ENCODE measurements at places on chromosomes 4 and X.

DNA sequence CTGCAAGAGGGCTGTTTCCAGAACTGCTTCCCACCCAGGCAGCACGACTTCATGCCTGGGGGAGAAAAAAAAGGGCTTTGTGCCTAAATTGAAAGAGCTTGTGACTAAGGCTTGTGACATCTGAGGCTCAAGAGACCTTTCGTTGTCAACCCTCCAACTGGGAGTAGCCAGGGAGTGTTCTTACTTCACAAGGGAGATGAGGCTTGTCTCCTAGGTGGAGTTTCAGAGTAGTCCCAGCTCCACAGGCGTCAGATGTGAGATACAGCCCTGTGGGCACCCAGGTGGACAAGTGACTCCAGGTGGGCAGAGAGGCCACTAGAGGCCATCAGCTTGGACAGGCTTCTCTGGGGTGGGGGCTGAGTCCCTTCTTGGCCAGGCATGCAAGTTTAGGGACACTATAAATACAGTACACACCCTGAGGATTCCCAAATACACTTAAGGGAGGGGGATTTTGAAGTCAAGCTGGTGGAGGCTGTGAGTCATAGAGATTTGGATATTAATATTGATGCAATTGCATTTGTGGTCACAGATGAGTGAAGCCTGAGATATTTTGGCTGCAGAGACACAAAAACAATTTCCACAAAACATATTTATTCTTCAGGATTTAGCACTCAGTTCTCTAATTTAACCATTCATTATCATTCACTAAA is 40.1 kb upstream of the SETD7 start:
- DNase-seq = no peak

DNA sequence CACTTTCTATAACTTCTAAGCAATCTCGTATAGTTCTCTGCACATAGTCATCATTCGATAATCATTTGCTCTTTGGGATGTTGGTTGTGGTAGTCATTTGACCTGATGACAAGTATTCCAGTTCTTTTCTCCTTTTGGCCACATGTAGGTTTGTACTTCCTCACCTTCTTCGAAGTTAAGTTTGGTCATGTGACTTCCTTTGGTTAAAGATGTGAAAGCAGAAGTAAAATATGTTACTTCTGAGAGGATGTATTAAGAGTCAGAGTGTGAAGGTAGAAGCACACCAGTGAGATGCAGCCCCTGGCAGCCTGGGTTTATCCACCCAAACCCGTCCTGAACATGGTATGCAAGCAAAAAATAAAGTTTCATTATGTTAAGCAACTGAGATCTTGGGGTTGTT is 48.9 kb upstream of the ZNF518B start:
- DNase-seq = no peak

DNA sequence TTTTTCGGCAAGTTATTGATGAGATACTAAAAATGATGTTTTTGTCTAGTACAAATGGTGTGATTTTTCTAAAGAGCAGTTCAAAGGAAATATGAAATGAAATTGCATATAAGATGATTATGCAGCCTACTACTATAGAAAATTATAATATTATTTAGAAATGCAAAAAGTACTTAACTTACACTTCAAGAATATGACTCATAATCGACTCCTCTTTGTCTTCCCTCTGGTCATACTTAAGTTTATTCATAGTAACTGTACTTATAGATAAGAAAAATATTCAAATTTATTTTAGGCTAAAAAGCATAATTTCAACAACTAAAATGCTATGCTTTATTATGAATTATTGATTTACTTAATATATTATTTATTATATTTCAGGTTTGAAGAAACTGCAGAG is 33.2 kb downstream of the CEP44 start:
- no peak for DNase-seq

DNA sequence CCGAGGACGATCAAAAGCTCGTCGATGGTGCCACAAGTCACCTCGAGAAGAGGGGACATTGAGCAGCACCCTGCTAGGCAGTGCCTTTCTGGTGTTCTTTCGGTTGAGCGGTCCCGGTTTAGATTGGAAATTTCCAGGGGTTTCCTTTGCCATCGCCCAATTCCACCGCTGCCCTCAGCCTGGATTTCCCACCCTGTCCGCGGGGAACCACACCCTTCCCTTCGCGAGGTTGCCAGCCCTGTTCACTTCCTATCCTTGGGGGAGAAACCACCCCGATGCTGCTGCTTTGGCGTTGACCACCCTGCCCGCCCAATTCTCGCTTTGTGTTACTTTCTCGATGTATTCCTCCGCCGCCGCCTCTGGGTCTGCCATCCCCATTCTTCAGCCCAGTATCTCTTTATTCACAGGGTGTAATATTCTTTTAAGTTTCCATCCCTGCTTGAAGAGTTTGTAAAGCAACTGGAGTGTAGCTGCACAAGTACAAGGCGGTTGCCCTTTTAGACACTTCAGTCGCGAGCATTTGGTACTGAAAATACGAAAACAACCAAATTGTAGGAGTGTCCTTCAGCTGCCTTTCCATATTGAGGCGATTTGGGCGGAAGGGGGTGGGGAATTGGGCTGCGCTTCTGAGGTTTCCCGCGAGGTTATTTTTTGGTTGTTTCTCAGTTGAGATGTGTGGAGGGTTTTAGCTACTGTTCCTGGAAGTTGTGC is 1.1 kb downstream of the OGT start:
- peak; percentile 39 for DNase-seq

DNA sequence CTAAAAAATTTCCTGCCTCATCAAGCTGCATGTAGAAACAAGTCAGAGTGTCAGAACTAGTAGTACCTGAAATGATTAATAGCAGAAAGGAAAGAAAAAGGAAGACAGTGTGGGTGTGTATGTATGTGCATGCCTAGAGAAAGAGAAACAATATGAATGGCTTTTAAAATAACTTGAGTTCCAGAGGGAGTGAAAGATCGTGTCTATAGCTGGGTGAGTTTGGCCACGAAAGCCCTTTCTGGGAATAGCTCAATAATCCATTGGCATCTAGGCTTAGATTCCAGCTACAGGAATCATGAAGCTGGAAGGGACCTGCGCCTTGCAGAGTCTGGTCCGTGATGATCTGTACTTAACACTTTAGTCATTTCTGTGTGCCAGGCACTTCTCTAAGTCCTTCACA is 195.6 kb downstream of the RAPGEF2 start:
- no peak for DNase-seq

GRCh38 chrX:78548012-78548411 is 111.1 kb downstream of the RTL3 start:
- DNase-seq = no peak

GRCh38 chr4:38958453-38959190 is 73.6 kb downstream of the TMEM156 start:
- DNase-seq = no peak

DNA sequence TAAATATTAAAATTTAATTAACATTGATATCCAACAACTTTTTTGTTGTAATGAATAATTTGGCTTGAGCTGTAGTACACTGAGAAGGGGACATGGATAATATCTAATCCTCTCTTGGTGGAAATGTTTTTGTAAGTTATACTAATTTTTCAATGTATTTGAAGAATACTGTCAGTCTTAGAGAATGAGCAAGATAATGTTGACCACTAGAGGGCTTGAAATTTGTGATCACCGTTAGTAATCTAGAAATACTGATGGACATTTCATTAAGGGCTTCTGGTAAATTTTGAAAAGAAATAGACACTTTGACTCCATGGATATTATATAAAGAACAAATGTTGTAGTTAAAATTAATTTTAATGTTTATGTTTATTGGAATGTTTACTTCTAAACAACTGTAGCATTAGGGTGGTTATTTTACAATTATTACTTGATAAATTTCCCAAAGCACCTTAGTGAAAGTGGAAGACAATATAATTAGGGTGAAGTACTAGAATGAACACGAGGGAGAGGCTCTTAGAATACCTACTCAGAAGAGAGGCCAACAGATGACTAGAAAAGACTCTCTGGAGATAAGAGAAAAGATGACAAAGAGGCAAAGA is 20.0 kb upstream of the CAMK2D start:
- no peak for DNase-seq

- DNase-seq = no peak
Observed at GRCh38 chrX:48043056-48043455, 28.4 kb downstream of the ZNF630 start.

DNA sequence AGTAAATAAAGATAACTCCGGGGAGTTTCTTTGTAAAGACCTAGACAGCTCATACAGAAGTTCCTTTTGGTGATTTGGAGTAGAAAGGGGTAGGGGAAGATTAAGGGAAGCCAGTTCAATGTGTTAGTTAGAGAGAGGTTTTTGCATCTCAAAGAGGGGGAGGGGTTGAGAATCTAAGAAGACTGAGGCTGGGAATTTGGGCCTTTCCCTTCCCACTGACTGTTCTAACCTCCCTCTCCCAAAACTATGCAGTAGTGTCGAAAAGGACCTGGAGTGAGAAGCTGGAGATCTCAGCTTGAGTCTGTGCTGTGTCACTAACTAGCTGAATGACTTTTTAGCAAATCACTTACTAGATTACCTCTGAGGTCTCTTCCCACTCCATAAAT is 55.7 kb upstream of the CCDC160 start:
- DNase-seq = no peak

GRCh38 chrX:66882101-66882500 is 243.2 kb upstream of the EDA2R start:
- no peak for DNase-seq

- no peak for DNase-seq
Observed at GRCh38 chr4:73379946-73380345, 24.1 kb upstream of the ALB start.

DNA sequence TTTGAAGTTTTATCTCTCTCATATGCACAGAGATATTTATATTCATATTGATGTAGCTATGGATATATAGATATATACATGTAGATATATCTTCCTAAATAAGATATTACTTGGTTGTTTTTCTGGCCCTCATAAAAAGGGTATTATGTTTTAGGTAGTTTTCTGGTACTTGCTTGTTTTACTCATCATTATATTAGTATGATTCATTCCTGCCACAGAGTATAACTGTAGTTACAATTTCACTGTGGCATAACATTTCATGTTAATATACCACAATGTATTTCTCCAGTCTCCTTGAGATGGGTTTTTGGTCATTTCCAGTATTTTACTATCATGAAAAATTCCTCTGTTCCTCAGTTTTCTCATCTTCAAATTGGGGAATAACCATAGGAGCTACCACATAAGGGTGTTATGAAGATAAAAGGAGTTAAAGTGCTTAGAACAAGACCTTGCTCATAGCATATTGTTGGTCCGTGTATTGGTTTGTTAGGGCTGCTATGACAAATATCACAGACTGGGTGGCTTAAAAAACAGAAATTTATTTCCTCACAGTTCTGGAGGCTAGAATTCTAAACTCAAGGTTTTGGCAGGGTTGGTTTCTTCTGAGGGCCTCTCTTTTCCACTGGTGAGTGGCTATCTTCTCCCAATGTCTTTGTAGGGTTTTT is 129.7 kb downstream of the TMEM164 start:
- DNase-seq = no peak

- no peak for DNase-seq
Observed at GRCh38 chr4:178976861-178977260, 1534.6 kb upstream of the AGA start.

GRCh38 chr4:58560736-58561135 is 1450.6 kb upstream of the IGFBP7 start:
- DNase-seq = no peak

- no peak for DNase-seq
Observed at GRCh38 chrX:74534569-74535038, 79.8 kb downstream of the RLIM start.

DNA sequence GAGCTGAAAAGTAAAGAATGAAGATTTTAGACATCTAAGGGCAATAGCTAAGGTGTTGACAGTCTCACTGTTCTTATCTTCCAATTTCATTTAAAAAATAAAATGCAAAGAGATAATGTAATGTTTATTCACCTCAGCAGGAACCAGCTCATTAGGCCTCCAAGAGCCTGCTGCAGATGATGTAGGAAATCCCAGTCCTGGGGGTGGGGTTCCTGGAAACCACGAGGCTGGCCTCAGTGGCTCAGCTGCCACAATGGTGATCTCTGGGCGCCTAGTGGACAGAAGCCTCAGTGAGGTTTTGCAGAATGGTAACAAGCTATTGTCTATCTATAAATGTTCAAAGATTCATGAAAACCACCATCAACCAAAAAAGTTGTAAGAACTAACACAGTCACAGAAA is 77.3 kb downstream of the RPS3A start:
- no peak for DNase-seq

GRCh38 chr4:67049446-67049845 is 495.9 kb downstream of the CENPC start:
- no peak for DNase-seq

DNA sequence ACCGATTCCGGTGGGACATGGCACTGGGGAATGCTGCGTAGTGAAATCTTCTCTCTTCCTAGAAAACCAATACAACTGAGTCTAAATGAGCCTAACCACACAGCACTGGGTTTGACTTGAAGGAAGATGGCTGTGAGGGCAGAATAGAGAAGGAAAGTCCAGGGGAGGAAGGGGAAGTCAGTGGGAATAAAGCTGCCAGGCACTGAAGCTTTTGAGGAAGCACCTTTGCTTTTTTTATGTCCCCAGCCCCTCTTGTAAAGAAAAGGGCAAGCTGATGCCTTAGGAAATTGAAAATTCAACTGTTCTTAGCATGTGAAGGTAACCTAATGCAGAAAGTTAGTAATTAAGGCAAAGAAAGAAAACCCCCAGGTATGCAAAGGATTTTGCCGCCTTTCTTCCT is 20.6 kb downstream of the MED28 start:
- DNase-seq = no peak

DNA sequence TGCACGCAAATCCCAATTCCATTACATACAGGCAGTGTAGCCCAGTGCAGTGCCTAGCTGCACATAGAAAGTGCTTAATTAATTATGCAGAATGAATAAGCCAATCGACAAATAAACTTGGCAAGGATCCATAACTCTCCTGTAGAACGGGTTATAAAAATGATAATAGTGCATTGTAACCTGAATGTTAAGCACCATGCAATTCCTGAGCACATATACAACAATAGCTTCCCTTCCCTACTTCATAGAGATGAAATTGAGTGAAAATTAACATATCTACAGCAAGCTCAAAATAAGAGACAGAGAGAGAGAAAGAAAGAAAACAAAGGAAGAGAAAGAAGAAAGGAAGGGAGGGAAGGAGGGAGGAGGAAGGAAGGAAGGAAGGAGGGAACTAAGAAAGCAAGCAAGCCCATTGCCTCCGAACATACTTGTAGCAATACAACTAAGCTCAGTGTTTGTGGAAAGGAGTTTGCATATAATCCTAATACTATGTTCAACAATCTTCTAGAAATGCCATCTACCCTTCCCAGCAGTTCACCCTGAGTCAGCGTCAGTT is 1074.0 kb upstream of the LCORL start:
- DNase-seq = no peak

DNA sequence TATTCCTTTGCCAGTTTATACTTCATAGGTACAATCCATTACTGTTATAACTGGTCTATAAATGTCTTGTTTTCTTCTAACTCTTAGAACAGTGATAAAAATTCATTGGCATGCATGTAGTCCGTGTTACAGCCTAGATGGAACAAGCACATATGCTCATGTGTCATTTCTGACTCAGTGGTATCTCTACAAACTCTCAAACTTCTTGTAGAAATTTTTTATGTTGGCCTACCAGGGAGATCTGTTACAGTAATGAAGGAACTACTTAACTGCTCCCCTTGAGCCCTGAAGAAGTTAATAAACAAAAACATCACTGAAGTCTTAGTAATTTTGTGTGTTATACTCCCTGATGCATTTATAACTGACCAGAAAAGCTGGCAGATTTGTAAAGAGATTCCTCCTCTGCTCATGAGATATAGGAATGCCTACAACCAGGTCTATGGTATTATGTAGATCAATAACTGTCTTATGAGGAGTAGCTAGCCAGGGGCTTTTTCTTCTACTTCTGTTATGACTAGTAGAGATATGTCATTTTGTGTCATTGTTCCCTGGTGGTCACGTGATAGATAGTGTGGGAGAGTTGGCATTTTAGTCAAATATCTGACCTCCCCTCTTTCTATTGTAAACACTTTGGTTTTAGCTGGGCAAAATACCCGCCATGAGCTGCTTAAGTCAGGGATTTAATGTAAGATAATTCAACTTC is 53.7 kb upstream of the FAAH2 start:
- DNase-seq = no peak

Measured in stimulated activated CD8-positive, alpha-beta memory T cell treated with anti-CD3 and anti-CD28 coated beads, Interleukin-2, amount 100 ng/mL, for 1 hour (primary cell).